RPMI8226 (cell line): ENCODE measurements at places on chromosomes 13 and 19.
A peak's percentile ranks its signal among the peaks of the same experiment; 100 is the strongest.

DNA sequence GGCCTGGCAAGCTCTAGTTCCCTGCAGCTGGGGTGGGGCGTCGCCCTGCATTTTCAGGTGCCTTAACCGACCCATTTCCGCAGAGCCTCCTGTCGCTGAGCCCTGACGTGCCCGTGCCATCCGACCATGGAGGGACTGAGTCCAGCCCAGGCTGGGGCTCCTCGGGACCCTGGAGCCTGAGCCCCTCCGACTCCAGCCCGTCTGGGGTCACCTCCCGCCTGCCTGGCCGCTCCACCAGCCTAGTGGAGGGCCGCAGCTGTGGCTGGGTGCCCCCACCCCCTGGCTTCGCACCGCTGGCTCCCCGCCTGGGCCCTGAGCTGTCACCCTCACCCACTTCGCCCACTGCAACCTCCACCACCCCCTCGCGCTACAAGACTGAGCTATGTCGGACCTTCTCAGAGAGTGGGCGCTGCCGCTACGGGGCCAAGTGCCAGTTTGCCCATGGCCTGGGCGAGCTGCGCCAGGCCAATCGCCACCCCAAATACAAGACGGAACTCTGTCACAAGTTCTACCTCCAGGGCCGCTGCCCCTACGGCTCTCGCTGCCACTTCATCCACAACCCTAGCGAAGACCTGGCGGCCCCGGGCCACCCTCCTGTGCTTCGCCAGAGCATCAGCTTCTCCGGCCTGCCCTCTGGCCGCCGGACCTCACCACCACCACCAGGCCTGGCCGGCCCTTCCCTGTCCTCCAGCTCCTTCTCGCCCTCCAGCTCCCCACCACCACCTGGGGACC is 1.2 kb downstream of the ZFP36 start:
- peak; percentile 85 for DNase-seq

DNA sequence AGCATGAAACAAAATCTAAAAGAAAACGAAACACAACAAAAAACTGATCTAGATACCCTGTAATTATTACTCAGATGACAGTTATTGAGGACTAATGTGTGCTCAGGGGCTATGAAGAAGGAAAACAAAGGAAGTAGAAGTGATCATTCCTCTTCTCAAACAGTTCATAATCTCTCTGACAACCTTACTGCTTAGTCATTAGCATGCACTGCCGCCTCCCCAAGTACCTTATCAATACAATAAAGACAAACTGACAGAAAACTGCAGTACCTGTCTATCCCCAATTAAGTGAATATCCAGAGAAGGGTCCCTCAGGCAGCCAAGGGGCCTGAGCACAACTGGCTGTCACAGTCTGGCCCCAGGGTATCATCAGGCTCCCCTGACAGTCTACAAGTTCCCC is 22.0 kb upstream of the POU4F1 start:
- no peak for DNase-seq

- DNase-seq, result no peak
These were observed 413.3 kb downstream of the KCTD12 start for GRCh38 chr13:76472916-76473315.

DNA sequence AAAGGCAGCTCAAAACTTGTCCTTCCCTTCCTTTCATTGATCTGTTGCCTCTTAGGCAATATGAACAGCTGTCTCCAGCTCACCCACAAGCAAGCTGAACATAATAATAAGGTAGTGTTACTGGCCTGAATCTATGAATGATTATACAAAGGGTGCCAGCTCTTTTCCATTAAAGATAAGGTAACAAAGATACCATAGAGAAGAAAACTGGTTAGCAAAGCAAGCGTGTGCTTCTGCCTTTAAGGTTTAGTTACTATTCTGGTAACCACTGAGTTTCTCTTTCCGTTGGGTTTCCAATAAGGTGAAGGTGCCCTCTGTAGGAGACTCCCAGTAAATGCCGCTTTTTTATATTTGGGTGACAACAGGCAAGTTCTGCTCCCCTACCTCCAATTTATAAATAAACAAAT is 12.1 kb upstream of the DACH1 start:
- DNase-seq, result peak; percentile 19

DNA sequence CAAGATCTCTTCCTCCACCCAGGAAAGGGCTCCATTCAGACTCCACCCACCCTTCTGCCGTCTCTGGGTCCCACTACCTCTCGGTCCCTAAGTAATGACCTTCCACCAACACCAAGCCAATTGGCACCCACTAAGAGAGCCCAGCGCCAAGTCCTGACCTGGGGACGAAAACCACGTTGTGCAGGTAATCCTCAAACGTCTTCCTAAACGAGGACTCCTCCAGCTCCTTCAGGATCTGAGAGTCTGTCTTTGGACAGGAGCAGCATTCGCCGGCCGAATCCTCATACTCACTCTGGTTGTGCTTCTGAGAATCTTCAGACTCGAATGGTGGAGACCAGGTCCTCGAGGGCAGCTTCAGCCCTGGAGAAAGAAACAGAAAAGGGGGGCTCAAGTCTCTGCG is 83.1 kb downstream of the ZNF557 start:
- DNase-seq, result no peak

DNA sequence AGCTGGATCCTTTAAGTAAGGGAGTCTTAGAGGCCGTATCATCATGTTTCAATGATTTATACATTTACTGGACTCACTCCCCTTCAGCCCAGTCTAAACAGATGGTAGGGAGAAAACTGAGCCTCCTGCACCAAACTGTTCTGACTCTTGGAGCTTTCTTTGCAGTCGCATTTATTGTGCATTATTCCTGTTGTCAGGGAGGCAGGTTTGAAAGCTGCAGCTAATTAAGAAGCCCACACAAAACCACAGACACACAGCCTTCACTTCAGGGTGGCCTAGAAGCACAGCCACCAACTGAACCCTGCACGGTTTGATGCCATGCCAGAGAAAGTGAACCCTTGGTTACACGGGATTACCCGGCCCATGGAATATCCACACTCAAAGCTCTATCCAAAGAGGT is 911.0 kb downstream of the UQCRFS1 start:
- DNase-seq, result no peak

DNA sequence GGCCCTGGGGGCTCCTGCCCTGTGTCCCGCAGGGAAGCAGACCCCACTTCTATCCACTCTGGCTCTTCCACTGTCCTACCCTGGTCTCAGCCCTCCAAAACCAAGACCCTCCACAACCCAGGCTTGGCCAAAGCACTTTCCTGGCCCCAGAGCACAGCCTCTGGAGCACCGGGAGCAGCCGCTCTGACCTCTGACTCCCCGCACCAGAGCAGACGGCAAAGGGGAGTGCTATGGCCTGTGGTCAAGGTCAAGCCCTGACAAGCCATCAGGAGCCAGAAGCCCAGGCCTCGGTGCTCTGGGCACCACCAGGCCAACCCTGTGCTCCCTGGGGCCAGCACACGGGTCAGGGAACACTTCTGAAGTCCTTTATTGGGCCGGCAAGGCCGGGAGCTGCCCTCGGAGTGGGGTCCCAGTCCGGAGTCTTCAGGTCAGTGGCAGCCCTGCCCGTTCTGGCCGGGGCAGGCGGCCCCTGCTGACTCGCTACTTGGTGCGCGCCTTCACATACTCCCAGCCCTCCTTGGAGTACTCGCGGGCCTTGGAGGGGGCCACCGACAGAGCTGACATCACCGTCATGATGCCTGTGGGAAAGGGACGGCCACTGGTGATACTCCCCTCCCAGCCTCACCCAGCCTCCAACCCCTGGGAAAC is 2.1 kb downstream of the MICOS13 start:
- no peak for DNase-seq

- peak; percentile 78 for DNase-seq
These were observed 65.1 kb downstream of the SIAH3 start for GRCh38 chr13:45786293-45786920.

DNA sequence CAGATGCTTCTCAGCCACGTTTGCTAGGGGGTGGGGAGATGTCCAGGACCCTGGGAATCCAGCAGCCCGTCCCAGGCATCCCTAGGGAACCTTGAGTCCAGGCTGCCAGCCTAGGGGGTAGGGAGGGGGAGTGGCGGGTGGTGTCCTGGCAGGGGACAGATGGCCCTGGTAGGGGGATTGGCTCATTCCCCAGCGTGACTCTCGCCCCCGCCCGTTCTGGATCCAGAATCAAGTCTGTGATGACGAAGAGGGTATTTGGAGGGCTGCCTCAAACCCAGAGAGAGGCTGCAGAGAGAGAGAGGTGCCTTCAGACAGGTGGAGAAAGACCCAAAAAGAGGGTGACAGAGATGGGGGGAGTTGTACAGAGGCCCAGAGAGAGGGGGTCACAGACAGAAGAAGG is 4.1 kb downstream of the SLC17A7 start:
- no peak for DNase-seq

- DNase-seq, result no peak
These were observed 111.2 kb downstream of the GADD45B start for GRCh38 chr19:2587001-2587719.

DNA sequence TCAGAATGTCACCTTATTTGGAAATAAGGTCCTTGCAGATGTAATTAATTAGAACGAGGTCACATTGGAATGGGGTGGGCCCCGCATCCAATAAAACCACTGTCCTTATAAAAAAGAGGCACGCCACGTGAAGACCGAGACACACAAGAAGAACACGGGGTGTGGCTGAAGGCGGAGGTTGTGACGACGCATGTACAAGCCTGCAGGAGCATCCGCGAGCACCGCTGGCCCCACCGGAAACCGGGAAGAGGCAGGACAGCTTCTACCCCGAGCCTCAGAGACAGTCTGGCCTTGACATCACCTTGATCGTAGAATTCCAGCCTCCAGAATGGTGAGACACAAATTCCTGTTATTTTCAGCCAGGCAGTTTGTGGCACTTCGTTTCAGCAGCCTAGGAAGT is 177.9 kb downstream of the COL4A1 start:
- DNase-seq, result no peak

DNA sequence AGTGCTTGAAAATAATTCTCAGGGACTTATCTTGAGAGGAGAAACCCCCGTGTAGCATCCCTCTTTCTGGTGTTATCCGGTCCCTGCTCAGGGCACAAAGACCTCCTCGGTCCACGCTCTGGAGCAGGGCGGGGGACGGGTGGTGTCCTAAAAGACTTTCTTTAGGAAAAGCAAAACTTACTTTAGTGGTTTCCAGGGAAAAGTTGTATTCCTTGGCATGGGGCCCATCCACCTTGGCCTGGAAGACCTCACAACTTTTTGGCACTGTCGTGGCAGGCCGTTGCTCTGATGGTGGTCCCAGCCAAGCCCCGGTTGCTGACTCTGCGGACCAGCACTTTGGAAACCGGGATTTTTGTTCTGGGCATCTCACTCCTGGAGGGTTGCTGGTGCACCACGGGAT is 2.7 kb downstream of the AMER2 start:
- no peak for DNase-seq

GRCh38 chr13:94351292-94351990 is 128.0 kb downstream of the DCT start:
- DNase-seq, result no peak

DNA sequence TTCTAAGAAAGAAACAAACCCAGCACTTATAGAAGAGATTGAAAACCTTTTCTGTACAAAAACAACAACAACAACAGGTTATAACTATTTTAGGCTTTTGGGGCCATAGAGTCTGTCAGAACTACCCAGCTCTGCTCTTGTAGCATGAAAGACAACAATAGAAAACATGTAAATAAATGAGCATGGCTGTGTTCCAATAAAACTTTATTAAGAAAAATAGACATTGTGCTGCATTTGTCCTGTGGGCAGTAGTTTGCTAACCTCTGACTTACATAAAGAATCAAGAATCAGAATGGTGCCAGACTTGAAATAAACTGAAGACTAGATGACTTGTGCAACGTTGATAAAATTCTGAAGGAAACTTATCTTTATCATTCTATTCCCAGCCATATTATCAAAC is 617.5 kb downstream of the DIAPH3 start:
- no peak for DNase-seq

GRCh38 chr19:287381-287871 is 3.8 kb downstream of the PLPP2 start:
- DNase-seq, result no peak

DNA sequence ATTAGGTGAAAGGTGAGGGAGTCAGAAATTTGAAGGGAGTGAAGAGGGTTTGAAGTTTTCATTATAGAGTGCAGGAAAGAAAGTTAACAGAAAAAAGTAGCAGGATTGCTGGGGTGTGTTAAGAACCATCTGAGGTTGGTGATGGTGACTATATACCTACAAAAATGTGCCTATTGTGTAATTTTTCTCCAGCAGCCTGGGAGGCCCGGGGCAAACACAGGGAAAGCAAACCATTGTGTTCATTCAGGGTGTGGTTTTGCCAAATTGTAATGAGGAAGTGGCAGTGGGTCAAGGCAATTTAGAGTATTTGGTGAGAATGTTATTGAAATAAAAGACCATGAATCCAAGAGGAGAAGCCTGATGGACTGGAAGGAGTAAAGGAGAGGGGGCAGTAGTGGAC is 8.2 kb upstream of the SUCLA2 start:
- peak; percentile 44 for DNase-seq

DNA sequence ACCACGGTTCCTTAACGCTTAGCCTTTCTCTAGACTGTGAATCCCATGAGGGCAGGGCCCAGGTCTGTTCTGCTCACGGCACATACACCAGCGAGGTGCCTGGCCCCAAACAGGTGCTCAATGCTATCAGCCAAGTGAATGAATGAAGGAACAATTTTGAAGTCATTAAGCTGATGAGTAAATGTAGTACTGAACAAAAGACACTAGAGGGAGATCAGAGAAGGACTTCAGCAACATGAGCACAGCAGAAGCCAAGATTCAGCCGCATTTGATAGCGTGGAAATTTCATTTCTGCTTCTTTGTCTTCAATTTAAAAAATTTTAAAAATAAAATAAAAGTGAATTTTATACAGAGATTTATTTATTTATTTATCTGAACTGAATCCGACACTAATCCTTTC is 20.1 kb upstream of the MYO16 start:
- no peak for DNase-seq

DNA sequence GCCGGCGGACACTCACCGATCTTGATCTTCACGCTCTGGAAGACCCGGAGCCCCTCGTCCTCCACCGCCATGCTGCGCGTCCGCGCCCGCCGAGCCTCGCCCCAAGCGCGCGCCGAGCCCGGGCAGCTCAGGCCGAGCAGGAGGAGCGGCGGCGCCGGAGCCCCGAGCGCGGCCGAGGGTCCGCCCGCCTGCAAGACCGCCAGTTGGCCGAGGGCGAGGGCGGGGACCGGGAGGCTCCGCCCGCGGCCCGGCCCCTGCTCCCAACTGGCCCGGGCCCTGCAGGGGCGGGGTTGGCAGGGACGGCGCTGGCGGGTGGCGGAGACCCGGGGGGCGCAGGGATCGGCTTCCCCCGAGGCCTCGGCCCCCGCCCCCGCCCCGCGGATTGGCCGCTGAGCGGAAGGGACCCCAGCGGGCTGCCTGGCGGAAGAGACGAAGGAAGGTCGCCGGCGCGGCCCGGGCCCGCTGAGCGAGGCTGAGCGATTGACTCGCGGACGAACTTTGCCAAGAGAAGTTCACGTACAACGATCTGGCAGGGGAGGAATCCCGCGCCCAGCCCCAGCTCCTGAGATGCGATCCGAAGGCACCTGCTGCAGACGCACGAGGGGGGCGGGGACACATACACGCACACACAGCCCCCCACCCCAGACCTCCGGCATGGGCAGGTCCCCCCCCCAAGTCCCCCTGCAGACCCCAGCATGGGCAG is at the start of gene RASA3:
RASA3 (minus strand) TSS at position 205 of the 703 bp plus-strand sequence; CDS start at position 71, 134 bp downstream.
- peak; percentile 82 for DNase-seq

DNA sequence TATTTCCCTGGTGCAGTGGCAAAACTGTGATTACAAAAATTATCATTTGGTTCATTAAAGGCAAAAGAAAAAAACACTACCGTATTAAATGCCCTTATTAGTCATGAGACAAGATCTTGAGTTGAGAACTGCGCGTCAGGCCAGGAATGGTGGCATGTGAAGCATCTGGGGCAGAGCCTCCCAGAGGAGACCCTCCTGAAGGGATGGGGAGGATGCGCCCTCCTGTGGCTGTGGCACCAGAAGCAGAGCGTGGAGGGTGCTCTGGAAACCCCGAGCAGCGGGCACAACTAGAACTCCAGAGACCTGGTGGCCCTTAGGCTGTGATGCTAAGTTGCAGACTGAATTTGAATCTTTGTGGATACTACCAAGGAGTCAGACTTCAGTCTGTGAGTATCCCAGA is 11.5 kb downstream of the CUL4A start:
- no peak for DNase-seq
